ENCODE measurements at places on chromosomes 11 and 22.
A peak's percentile ranks its signal among the peaks of the same experiment; 100 is the strongest.

- no peak for DNase-seq
Observed at GRCh38 chr11:111335549-111335948, 37.2 kb downstream of the POU2AF3 start.

DNA sequence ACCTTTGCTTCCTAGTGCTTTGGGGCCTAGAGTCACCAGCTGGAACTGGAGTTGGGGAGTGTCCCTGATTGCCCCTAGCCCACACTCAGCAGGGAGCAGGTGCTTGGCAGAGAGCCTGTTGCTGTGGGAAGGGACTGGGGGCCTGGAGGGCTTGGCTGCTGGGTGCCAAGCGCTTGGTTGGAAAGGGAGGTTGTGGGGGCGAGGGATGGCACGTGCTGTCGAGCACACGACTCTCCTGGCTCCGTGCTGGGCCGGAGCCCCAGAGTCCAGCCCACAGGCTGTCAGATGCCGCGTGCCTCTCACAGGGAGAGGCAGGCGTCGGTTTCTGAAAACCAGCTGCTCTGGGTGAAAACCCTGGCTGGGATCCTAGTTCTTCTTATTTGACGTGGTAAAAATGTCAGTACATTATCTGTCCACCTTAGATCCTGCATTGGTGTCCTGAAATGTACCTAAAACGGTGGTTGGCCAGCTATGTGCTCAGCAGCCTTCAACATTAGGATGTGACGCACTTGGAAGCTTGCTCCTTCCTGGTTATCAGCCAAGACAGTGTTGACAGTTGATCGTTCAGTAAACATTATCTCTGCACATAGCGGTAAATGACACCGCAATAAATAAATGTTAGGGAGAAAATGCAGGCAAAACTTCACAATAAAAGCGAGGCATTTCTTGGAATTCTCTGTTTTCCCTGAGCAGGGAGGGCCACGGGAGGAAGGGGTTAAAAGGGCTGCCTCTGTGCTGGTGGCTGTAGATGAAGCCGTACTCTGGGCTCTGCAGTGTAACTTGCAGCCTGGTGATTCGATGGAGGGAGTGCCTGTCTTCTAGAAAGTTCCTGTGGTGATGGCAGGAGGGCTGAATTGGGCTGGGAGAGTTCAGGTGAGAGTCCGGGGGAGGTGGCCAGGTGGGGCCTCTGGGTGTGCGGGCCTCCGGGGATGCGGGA, 29.2 kb downstream of the GRAMD4 start:
- DNase-seq, result no peak

- DNase-seq, result no peak
Observed at GRCh38 chr22:28348613-28349609, 330.7 kb downstream of the TTC28 start.

GRCh38 chr22:50531962-50532674, 2.3 kb upstream of the TYMP start:
- DNase-seq, result peak; percentile 59

- peak; percentile 40 for DNase-seq
Observed at GRCh38 chr11:12914400-12914912, 94.7 kb upstream of the RASSF10 start.

GRCh38 chr11:115682888-115683287, 178.7 kb upstream of the CADM1 start:
- DNase-seq, result peak; percentile 48

GRCh38 chr22:43109511-43109910, 1.0 kb upstream of the BIK start:
- DNase-seq, result no peak

GRCh38 chr11:40819230-40819629, 640.2 kb downstream of the LRRC4C start:
- DNase-seq, result no peak

GRCh38 chr11:5524756-5525155, 8.3 kb upstream of the UBQLNL start:
- no peak for DNase-seq

- no peak for DNase-seq
Observed at GRCh38 chr11:101188173-101188572, 58.6 kb upstream of the PGR start.

DNA sequence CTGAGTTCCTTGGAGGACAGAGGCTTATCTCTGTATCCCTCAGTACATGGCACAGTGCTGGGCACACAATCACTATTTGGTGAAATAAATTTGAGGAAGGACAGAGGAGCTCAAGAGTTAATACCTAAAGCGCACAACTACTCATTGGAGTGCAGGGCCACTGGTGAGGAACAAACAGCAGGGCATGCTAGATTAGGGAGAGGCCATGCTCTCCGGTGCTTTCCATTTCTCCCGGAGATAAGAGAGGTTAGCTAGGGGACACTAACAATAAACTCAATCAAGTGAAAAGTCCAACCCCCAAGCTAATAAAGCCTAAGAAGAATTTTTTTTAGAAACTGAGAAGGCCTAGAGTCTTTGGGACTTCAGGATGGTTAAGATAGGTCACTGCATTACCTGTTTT, 29.1 kb downstream of the NFRKB start:
- DNase-seq, result no peak

DNA sequence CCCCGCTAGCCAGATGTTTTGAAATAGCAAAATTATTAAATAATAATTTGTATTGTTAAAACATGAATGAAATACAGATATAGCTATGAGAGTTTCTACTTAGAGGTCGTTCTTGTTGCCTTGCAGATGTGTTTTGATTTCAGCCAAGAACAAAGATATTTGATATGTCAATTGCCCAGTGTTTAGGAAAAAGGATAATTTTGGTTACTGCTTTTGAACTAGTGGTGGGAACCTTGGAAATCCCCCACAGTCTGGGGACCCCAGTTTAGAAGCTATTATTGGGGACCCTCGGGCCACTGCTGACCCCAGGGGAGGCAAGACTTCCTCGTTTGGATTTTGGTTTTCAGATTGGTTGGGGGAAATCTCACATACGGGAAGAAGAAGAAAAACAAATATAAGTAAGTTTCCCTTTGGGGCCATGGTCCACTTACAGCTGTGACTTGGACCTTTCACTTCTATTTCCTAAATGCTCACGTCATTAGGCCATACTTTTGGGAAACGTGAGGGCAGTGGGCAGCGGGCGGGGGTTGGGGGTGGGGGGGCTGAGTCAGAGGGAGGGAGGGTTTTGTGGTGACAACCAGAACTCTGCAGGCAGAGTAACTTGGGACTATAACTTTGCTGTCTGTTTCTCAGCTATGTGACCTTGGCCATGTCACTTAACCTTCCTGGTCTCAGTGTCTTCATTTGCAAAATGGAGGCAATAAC, 37.0 kb downstream of the LDLRAD3 start:
- no peak for DNase-seq

DNA sequence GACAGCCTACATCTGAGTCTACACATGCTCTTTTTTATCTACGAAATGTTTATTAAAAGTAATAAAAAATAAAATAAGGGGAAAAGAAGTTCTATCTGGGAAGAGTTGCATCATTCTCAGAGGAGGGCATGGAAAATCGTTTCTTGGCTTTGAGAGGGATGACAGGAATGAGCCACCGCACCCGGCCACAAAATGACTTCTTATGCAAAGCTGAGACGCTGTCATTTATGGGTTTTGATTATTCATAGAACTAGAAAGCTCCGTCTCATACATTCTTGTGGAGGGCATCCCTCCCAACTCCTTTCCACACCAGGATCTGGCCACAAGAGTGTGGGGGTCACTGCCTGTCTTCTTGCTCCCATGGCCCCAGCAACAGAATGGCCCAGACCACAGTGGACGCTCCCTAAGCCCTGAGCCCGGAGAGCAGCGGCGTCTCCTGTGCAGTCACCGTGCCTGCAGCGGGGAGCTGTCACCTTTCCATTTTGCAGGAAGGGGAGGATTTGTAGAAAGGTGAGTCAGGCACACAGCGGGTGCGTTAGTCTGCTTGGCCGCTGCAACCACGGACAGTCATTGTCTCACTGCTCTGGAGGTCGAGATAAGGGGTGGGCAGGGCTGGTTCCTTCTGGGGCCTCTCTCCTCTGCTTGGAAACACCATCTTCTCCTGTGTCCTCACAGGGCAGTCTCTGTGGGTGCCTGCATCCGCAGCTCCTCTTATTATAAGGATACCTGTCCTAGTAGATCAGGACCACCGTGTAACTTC, 1388.7 kb downstream of the BRD1 start:
- peak; percentile 66 for DNase-seq

GRCh38 chr11:83613767-83614121, 327.6 kb upstream of the CCDC90B start:
- DNase-seq, result no peak

DNA sequence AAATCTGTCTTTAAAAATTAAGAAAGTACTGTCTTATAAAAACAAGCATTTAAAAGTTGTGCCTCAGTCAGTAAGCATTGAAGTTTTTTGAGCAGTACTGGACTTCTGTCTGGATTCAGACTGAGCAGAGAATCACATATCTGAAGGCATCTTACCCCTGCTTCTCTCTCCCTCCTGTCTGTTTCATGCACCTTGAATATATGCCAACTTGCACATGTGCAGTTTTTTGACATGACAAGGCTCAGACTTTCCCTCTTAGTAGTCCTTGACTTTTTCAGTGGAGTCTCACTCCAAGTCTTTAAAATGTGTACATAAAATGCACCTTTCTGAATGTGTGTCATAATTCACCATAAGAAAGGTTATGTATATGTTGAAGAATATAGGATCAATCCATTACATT, 19.8 kb downstream of the SPECC1L start:
- DNase-seq, result peak; percentile 59

DNA sequence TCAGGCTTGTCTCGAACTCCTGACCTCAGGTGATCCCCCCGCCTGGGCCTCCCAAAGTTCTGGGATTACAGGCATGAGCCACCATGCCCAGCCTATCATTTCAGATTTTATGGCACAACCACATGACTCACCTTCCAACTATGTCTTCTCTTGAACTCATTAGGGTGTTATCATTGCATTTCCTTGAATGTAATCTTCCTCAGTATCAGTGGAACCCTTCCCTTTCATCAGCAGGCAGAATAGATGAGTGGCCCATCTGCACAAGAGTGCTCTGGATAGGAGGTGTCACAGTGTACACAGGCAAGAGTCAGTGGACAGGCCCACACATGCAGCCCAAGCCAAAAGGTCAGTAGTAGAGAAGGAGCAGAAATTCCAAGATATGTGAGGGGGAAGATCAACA, 29.1 kb upstream of the AQP11 start:
- peak; percentile 82 for DNase-seq
